Fibroblast of skin of right quadriceps (primary cell): ENCODE measurements at places on chromosomes 6 and 20.

DNA sequence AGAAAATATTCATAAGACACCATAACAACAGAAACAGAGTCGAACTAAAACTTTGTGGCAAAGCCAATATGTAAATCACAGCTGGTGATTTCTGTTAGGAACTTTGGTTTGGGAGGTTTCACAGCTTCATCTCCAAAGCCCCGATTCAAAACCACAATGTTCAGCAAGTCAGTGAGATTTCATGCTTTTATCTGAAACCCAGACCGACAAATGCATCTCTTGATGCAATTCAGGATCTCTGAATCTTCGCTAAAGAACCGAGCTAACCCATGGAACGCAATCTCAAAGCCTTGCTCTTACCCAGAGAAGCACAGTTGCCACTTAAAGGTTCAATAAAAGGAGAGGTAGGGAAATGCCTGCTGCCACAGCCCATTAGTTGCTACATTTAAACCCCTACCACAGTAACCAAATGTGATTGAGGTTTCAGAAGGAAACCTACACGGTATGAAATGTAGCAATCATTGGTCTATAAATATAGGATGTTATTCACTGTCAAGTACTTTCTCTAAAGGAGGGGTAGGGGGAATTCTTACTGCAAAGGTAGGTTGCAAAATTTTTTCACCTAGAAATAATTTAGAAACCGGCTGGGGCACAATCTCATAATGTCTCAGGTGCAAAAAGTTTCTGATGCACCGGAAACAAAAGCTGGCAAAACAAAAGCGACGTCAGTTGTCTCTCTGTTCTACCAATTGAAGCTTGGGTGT lies 381.0 kb upstream of the ARID1B start:
- DNase-seq: no peak

DNA sequence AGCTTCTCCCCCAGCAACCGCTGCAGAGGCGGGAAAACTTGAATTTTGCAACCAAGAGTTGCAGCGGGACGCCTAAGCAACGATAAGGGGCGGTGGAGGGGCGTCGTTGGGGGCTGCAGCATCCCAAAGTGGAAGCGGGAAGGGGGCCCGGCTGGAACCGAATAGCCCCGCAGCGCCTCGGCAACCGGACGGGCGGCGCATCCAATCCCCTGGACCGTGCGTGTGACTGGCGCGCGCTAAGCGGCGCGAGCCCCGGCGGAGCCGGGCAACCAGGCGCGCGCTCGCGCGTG lies 670 bp upstream of the PARD6B start:
- DNase-seq: no peak

DNA sequence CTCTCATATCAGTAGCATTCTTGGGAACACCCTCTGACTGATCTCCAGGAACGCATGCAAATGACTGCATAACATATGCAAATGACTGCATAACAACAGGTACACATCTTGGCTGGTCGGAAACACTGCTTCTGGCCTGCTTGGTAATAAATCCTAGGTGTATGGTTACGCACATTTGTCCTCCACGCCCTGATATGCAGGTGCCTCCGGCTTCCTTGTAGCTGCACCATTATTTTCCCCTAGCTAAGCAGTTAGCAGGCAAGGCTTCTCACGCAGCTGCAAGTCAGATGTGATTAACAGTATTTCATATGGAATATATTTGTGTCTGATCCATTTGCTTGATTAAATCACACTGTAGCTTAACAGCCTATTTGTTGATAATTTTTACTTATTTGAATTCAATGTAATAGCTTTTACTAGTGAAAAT lies 5.9 kb downstream of the RPS6KA2 start:
- DNase-seq: no peak

- peak; percentile 68 for DNase-seq
Observed at GRCh38 chr6:28802417-28803336, 121.1 kb downstream of the TRIM27 start.

DNA sequence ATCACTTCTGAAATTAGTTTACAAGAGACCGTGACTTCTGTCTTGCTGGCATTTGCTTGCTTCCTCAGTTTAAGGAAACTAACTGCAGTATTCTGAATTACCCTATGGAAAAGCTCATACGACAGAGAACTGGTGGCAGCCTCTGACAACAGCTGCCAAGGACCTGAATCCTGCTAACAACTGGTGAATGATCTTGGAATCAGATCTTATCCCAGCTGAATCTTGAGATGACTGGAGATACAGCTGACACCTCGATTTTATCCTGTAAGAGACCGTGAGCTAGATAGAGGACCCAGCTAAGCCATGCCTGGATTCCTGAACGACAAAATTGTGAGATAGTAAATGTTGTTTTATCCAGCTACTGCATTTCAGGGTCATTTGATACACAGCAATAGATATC lies 202.3 kb downstream of the OGFRL1 start:
- DNase-seq: no peak

DNA sequence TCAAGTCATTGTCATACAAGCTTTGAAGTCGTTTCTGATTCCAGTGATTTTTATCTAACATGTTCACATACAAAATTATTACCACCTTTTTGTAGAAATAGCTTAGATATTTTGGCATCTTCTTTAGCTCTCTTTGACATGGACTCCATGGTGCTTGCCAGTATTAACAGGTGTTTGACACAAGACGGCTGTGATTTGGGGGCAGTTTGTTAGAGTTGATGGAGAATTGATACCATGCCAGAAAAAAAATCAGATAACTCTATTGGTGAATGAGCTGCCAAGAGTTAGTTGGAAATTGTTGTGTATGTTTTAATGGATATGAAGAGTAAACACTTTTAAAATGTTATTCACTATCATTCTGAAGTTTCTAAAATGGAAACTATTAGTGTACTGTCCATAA lies 146.6 kb upstream of the LAMP5 start:
- no peak for DNase-seq
